ENCODE measurements at places on chromosomes 2 and 18.

DNA sequence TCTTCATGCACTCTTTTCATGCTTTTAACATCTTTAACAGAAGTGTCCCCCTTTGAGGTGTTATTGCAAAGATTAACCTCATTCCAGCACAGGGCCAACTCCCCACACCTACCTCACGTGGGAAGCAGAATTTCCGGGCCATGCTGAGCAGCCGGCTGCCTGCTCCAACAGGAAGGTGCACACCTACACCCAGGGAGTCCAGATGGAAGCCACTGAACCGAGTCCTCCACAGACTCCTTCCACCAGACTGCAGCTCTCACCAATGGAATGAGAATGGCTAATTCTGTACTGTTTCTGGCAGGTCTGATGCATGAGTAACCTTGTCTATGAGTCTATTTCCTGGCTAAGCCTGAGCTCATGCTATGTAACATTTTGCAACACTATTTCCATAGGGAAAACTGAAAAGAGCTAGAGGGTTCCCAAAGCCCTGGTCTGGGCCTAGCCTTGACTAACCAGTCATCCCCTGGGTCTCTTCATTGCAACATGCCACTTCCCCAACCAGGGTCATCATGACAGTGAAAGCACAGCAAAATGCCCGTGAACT is 11.0 kb downstream of the ERFE start:
- DNase-seq = no peak

- DNase-seq = no peak
Measured at GRCh38 chr18:32812342-32812741, 39.5 kb upstream of the KLHL14 start.

- no peak for DNase-seq
Measured at GRCh38 chr2:201999279-201999678, 34.4 kb upstream of the FZD7 start.

DNA sequence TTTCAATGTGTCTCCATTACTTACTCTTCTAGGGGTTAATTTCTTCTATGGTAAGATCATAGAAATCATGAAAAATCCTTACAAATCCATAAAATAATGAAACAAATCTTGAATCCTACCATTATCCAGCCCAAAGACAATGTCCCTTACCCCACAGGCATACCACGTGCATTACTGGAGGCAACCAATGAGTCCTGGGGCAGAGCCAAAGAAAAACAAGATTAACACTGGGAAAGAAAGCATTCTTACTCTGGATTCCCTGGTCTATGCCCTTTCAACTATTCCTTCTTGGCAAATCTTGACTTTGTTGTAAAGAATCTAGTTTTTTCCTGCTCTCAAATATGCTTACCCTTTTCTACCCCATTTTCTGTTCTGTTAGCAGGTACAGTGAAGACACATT is 3.1 kb upstream of the GALNT1 start:
- no peak for DNase-seq

DNA sequence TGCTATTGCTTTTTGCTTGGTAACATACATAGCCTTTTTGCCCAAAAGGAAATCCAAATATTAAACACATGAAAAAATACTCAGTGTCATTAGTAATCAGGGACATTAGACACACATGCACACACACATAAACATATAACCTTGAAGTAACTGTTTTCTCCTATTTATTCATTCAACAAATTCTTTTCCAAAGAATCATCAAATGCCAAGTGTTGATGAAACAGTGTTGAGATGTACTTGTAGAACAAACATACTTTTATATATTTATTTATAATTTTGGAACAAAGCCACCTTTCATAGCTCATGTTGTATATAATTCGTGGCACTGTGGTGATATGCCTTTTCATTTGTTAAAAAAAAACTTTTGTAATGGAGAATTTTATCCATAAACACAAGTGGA is 81.0 kb downstream of the APLF start:
- DNase-seq = no peak

GRCh38 chr2:241844066-241844728 is 14.5 kb downstream of the PDCD1 start:
- peak; percentile 55 for DNase-seq

- no peak for DNase-seq
Measured at GRCh38 chr2:157497638-157498314, 53.9 kb upstream of the CYTIP start.

GRCh38 chr2:142130111-142131009 is 456 bp downstream of the LRP1B start:
- no peak for DNase-seq

GRCh38 chr2:157684940-157685466 is 56.3 kb upstream of the ACVR1C start:
- no peak for DNase-seq

- no peak for DNase-seq
Measured at GRCh38 chr2:28586867-28587266, 91.0 kb downstream of the PLB1 start.

DNA sequence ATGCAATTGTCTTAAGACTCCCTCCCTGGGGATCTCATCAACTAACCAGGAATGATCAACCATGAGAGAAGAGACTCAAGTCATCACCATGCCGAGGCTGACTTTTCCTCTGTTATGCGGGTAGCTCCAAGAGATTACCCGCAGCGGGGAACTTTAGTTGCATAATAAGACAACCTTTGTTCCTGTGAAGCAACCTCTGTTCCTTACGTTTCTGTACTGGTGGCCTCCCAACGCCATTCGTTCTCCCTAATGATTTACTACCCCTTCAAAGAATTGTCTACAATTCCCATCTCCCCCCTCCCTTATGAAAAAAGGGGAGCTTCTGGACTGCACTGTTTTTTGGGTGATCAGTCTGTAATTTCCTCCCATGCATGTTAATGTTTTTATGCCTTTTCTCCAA is 66.1 kb upstream of the LRPPRC start:
- DNase-seq = no peak
